Stimulated activated CD4-positive, alpha-beta T cell treated with anti-CD3 and anti-CD28 coated beads, Interleukin-12 subunit alpha, Interleukin-12 subunit beta, amount 100 ng/mL, for 4 hours (primary cell): ENCODE measurements at places on chromosomes 5 and 9.

DNA sequence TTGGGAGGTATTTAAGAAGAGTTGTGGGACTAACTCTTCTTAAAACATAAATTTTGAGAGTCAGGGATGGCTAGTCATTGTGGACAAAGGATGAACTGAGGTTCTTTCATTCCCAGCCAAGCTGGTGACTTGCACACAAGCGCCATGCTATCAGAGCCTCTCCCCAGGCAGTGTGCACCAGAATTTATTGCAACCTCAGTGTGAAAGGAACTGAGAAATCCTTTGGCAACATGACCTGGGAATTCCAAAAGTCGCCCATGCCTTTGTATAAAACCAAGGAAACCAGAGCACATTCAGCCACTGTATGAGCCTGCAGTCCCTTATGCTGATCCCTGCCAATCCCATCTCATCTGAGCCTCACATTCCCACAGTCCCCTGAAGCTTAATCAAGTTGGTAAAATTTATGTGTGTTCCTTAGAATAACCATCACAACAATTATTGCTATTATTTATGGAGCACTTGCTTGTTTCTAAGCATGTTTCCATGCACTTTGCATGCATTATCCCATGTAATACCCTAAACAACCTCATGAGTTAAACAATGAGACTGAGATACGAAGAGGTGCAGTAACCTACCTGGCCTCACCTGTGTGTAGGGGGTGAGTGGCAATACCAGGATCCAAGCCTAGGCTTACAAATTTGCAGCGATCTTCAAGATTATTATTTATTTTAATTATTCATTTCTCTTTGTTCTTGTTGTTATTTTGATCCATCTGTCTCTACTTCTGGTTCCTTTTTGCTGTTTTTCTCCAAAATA lies 116.4 kb downstream of the NTRK2 start:
- no peak for DNase-seq

- no peak for DNase-seq
Observed at GRCh38 chr5:178429156-178429468, 161.1 kb downstream of the COL23A1 start.

- DNase-seq: no peak
Observed at GRCh38 chr9:19148187-19148586, 20.9 kb upstream of the PLIN2 start.

GRCh38 chr9:38619556-38620447 lies 594 bp downstream of the ANKRD18A start:
- DNase-seq: peak; percentile 26

- peak; percentile 23 for DNase-seq
Observed at GRCh38 chr5:163347671-163348070, 89.7 kb upstream of the CCNG1 start.

DNA sequence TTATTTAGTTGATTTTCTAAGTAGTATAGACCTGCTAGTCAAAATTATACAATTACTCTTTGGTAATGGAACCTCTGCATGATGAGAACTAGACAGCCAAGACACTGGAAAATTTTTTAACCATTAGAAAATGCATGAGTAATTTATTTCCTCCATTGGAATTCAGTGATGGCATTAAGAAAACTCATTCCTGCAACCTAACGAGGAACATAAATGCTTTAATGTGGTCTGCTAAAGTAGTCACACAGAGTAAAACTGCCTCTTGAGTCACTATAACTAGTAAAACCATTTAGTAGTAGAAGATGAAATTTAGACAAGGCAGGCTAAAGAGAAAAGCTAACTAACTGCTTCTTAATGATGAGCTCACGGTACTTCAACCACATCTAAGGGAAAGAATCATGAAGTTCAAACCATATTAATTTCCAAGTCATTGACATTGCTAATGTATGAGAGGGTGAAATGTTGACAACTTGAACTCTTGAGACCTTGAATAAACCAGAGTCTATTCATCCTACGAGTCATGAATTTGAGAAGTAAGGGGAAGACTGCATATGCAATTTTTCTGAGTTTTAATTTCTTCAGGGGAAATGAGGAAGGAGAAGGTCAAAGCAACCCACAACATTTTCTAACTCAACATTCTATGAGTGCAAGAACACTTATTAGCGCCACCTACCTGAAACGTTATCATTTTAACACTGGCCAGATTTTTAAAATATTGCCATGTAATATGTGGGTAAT lies 74.4 kb downstream of the GLIS3 start:
- DNase-seq: no peak

DNA sequence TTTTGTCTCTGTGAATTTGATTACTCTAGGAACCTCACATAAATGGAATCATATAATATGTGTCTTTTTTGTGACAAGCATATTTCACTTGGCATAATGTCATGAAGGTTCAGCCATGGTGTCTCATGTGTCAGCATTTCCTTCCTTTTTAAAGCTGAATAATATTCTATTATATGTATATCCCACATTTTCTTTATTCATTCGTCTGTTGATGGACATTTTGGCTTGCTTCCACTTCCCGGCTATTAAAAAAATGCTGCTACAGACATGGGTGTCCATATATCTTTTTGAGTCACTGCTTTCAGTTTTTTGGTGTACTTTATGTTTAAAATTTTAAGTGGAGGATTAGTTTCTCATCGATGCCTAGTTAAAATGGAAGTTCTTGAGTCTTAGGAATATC lies 59.8 kb upstream of the C5orf63 start:
- no peak for DNase-seq

GRCh38 chr9:123514766-123515165 lies 158.8 kb downstream of the CRB2 start:
- DNase-seq: no peak

- no peak for DNase-seq
Observed at GRCh38 chr5:109900911-109901627, 211.3 kb downstream of the MAN2A1 start.

GRCh38 chr5:58491216-58491892 lies at the start of gene GAPT:
Gene GAPT (plus strand): TSS chr5:58491435. CDS start chr5:58494537, 3,102 bp downstream.
- no peak for DNase-seq

DNA sequence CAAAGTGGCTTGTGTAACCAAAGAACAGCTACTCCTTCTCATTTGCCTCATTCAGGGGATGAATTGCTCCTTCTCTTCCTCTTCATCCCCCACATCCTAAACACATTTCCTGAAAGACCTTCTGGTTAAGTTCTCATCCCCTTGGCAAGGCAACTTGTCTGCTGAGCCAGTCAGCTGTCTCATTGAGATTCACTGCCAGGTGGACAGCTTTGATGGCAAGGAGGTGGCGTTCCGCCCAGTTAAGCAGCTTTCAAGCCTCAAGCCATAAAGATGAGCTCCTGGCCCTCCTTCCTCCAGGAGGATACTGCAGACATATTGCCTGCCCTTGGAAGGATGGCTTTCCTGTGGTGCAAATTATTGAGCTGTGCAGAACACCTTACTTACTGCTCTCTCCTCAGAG lies 448.6 kb upstream of the MPDZ start:
- no peak for DNase-seq

GRCh38 chr9:128249908-128250838 lies 25.6 kb downstream of the GOLGA2 start:
- DNase-seq: peak; percentile 100

DNA sequence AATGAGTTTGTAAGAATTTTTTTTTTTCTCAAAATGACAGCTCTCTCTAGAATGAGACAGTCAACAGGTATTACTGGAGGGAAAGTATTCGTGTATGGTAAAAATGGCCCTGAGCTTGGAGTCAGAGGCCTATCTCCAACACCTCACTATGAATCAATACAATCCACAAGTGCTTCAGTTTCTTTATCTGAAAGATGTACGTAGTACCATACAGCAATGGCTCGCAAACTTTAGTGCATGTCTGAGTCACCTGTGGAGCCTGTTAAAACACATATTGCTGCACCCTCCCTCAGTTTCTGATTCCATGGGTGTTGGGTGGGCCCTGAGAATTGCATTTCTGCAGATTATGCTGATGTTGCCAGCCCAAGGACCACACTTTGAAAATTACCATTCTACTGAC lies 44.6 kb downstream of the DMRT2 start:
- DNase-seq: no peak

DNA sequence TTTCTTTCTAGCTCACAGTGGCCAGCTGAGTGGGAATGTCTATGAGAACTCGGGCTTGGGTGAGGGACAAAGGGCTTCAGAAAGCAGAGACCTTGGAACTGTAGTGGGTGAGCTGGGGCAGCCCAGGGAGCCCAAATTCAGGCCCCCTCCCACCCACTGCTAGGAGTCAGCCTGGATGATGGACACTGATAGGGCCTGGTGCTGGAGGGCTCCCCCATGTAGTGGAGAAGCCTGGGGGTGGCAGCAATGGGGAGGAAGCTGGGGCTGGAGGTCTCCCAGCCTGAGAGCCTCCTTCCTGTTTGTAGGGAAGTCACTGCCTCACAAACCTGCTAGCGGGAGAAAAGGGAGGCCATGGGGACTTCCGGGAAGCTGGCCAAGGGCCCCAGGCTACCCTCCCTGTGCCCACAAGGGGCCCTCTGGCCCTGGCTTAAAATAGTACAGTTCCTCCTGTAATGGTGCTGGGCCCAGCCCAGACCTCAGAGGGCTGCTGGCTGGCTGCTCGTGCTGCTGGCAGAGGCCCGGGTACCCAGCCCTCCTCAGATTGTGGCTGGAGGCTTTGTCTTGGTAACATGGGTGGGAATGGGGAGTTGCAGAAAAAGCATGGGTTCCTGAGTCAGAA lies 6.3 kb upstream of the NR5A1 start:
- no peak for DNase-seq

DNA sequence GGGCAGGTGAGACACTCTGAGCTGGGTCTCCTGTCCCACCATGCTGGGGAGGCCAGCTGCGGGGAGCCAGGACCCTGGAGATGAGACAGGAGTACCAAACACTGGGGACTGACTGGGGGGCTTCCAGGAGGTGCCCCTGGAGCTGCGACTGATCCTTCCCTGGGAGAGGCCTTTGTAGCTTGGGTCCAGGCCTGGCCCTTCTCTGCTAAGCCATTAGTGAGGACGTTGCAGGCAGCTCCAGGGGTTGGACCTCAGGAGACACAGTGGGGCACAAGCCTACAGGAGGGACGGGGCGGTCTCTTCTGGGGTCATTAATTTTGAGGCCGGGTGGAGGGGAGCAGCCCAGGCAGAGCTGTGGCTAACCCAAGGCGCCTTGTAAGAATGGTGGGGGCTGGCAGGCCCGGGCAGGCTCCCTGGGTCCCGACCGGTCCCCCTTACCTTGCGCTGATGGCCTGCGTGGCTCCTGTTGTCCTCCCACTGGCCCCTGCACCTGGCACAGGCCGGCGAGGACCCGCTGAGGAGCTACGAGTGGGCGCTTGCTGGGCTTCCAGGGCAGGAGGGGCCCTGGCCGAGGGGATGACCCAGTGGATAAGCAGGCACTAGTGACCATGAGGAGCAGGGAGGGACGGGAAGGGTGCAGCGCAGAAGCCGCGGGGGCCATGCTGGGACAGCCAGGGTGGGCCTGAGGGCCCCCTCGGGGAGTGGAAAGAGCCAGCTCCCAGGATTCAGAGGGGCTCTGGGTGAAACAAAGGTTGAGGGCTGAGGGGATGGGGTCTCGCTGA lies 5.1 kb downstream of the MRPS2 start:
- no peak for DNase-seq

GRCh38 chr9:114039484-114039883 lies 38.6 kb downstream of the AMBP start:
- no peak for DNase-seq

DNA sequence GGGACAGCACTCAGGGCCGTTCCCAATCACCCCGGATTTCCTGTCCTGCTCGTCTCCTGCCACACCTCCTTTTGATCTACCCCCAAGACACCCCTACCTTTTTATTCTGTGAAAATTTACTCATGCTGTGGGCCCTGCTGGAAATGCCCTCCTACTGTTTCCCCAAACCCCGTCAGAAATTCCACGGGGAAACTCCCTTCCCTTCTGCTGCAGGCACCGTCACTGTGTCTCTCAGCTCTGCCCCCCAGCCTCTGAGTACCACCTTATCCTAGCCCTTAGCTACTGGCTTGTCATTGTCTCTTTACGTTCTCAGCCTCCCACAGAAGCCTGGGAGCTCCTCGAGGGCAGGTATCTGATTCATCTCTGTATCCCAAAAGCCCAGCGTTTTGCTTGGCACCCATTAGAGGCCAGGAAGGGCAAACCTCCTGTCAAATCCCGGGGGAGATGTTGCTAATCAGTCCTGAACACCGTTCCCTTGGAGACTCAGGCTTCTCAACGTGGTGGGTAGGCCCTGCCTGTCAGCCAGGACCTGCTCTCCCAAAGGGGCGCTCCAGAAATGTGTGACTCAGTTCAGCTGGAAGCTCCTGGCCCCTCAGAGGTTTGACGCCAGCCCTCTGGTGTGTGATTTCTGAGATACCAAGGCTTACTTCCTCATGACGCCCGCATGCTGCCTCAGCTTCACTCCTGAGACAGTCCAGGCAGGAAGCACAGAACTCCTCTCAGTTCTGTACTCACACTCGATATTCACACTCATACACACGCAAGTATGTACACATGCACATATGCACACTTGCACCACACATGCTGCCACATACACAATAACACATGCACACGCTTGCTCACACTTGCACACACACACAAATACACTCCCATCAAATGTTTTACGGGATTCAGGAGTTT lies 50.7 kb upstream of the GRHPR start:
- no peak for DNase-seq

DNA sequence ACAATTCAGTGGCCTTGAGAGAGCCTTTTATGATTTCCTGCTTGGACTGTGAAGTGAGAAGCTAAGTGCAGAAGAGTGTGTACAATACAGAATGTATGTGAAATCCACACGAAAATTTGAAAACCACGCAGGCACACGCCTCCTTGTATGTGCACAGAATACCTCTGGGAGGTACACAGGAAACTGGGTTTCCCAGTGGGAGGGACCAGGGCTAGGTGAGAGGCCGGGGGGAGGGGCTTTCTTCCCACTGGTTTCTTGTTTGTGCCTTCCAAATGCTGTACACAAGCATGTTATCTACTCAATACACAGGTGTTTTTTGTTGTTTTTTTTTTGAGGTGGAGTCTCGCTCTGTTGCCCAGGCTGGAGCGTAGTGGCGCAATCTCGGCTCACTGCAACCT lies 16.1 kb downstream of the C9orf50 start:
- no peak for DNase-seq

GRCh38 chr5:11724940-11725339 lies 179.3 kb downstream of the CTNND2 start:
- no peak for DNase-seq

DNA sequence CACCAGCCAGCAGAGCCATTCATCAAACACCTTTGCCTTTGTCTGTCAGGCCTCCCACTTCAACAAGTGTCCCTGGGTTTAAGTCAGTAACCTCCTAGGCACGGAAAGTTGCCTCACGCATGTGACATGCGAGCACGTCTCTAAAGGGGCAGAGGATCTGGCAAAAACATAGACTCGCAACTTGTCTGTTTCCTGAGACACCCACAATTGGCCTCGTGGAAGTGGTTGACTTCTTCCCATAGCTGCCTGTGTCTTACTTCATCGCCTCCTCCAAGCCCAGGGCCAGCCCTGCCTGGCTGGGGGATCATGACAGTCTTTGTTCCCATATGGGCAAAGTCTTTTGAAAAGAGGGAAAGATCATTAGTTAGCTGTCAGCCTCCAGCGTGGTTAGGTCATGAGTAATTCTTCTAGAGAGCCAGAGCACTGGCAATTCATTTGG lies 35.5 kb upstream of the GLRX start:
- no peak for DNase-seq

DNA sequence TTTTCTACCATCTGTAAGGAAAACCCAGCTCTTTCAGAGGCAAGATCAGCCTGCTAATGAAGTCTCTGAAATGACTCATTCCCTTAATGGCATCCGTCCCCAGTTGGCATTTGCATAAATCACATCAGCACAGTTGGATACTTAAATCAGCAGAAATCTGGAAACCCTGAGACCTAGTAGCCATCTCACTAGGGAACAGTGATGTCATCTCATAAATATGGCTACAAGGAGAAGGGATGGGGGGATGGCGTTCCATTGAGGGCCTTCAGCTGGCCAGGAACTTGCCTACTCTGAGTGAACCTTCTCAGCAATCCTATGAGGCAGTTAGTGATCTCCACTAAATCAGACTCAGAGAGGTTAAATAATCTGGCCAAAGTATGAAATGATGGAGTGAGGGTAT lies 81.8 kb downstream of the CMYA5 start:
- no peak for DNase-seq
